HFFc6 (cell line): ENCODE measurements at places on chromosomes 13 and 19. TPM values are rescaled to one million over a fixed set of nuclear protein-coding genes. Genes with fewer than 3 reads are reported as not detected.
A peak's percentile ranks its signal among the peaks of the same experiment; 100 is the strongest.

DNA sequence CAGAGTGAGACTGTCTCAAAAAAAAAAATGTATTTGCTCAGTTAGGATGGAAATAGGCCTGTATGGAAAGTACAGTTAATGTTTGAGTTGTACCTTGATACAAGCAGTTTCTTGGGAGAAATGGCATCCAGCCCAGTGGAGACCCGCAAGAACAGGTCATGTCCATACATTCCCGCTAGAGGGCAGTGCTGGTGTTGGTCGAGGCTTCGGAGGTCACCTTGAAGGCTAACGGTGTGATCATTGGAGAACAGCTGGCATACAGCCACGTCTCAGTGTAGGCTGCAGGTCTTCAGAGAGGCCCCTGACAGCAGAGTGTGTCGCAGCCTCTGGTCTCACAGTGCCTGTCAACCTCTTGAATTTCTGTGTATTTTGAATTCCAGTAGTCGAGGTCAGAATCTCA, 7.5 kb downstream of the ZNF610 start:
- DNase-seq, result no peak

DNA sequence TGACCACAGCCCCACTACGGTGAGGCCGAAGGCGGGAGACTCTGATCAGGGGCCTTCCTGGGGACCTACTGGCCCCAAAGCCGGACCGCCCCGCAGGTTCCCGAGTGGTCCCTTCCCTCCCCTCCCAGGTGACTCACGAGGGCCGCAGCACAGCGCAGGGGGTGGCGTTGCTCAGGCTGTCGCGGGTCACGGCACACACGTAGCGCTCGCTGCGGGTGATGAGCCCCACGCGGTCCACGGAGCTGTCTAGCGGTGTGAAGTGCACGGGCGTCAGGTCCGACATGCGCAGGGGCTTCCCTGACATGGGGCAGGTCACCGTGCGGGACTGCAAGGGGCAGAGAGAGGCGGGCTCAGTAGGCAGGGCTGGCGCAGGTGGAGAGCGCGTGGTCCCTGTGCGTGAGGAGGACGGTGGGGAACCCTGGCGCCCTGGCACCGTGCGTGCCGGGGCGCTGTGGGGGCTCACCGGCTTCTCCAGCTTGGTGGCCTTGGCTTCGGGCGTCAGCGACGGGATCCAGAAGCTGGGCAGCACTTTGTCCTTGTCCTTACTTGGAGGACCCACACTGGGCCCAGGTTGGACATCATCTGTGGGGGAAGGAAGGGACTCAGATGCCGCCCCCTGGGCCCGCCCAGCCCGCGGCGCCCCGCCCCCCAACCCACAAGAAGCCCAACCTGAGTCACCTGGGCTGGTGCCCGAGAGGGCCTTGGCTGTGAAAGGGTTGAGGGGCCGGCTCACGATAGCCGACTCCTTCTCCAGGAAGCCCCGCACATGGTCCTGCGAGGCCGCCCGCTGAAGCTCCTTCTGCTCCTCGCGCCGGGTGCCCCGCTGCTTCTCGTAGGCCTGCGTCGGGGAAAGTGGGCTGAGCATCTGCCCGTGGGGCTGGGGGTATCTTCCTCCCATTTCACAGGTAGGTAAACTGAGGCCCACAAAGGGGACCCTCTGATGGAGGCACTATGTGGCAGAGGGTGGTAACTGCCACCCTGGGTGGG, 23.7 kb downstream of the NOSIP start:
- no peak for DNase-seq

GRCh38 chr19:29309637-29310036, 96.7 kb upstream of the UQCRFS1 start:
- no peak for DNase-seq

DNA sequence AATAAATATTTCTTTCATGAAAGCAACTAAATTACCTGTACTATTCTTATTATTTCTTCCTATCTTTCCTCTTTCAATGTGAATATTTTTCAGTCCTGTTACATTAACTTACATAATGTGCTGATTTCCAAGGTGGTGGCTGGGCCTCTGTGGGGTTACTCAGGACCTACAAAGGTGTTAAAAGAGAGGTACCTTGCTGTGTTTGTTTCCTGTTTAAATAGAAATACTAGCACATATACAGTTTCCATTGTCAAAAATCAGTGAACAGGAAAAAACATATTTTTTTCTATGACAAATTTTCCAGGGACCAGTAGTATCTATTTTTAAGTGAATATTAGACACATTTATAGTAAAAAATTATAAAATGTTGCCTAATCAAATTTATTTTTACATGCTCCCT, 8.7 kb upstream of the PCDH9 start:
- DNase-seq, result no peak

GRCh38 chr13:60571571-60571970, 174.6 kb downstream of the TDRD3 start:
- no peak for DNase-seq

- DNase-seq, result no peak
Measured at GRCh38 chr19:9863759-9864158, 28.6 kb downstream of the PIN1 start.

GRCh38 chr19:29876414-29876813, 64.6 kb downstream of the CCNE1 start:
- no peak for DNase-seq

- DNase-seq, result no peak
Measured at GRCh38 chr13:45132369-45133064, 12.2 kb downstream of the GTF2F2 start.

DNA sequence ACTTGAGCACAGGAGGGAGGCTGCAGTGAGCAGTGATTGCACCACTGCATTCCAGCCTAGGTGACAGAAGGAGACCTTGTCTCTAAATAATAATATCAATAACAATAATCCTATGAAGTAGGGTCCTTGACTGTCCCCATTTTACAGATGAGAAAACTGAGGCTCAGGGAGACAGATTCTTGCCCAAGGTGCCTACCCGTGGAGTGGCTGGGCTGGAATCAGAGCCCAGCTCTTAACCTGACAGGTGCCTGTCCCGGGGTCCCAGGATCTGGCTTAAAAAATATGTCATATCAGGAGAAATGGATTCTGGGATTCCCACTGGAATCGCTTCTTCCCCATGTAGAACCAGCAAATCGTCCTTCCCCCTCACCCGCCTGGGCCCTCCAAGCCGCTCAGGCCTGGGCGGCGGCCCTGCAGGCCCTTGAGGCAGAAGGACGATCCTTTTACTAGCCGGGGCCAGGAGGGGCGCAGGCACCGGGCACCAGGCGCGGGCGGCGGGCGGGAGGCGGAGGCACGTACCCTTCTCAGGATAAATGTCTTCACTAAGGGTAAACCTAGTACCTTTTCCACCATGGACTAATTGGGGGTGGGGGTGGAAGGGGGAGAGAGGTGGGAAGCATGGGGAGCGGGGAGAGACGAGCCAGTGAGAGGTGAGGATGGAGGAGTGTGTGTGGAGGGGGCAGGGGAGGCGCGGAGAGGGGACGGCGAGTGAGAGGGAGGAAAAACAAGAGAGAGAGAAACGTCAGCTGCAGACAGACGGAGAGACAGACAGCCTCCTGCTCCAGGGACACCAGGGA, 60.6 kb downstream of the COLGALT1 start:
- DNase-seq, result no peak

GRCh38 chr19:13492128-13492527, 14.2 kb downstream of the CACNA1A start:
- peak; percentile 80 for DNase-seq

DNA sequence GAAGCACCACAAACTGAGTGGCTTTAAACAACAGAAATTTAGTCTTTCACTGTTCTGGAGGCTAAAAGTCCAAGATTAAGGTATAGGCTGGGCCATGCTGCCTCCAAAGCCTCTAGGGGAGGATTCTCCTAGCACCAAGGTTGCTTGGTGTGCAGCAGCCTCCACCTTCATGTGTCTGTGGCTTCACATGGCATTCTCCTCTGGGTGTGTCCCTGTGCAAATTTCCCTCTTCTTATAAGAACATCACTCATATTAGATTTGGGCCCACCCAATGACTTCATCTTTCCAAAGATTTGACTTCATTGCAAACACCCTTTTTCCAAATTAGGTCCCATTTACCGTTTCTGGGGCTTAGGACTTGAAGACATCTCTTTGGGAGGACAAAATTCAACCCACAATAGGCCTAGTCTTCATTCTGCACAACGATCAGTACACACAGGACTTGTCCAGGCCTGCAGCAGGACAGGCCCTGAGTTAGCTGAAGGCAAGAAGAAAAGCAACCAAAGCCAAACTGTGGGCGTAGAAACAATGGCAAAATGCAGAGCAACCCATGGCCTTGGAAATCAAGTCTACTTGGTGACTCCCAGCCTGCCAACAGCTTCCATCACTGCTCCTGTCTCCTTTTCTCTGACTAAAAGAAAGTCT, 521.2 kb upstream of the NBEA start:
- DNase-seq, result no peak

DNA sequence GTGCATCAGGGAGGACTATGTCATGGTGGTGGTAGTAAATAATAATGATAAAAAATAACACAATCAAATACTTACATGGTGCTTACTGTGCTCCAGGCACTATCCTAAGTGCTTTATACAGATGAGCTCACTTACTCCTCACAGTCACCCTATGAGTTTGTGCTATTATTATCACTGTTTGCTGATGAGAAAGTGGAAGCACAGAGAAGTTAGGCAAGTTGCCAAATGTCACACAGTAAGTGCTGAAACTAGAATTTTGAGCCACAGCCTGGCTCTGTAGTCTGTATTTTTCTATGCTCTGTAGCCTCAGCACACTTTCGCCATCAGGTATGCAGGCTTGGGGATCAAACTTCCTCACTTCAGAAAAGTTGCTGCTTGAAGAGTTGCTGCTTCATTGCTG, 46.6 kb downstream of the HTR2A start:
- DNase-seq, result no peak

DNA sequence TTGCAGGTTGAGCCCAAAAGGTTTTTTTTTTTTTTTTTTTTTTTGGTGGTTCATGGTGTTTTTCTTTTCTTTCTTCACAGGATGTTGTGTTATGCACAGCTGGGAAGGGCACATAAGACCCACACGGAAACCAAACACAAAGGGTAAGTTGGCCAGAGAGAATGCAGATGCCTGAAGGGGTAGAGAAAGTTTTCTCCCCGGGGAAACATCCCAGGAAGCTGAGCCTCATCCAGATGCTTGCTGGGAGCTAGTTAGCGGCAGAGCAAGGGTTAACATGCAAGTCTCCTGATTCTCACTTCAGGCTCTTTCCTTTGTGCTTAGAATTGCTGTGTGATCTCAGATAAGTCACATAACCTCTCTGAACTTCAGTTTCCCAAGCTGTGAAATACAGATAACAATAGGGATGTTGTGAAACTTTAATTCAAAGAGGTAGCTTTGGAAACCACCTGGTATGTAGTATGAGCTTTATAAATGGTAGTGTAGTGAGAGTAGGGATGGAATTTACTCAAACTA, 3.1 kb downstream of the ADGRE1 start:
- no peak for DNase-seq

GRCh38 chr13:63367522-63368198, 1952.0 kb upstream of the PCDH20 start:
- DNase-seq, result no peak

DNA sequence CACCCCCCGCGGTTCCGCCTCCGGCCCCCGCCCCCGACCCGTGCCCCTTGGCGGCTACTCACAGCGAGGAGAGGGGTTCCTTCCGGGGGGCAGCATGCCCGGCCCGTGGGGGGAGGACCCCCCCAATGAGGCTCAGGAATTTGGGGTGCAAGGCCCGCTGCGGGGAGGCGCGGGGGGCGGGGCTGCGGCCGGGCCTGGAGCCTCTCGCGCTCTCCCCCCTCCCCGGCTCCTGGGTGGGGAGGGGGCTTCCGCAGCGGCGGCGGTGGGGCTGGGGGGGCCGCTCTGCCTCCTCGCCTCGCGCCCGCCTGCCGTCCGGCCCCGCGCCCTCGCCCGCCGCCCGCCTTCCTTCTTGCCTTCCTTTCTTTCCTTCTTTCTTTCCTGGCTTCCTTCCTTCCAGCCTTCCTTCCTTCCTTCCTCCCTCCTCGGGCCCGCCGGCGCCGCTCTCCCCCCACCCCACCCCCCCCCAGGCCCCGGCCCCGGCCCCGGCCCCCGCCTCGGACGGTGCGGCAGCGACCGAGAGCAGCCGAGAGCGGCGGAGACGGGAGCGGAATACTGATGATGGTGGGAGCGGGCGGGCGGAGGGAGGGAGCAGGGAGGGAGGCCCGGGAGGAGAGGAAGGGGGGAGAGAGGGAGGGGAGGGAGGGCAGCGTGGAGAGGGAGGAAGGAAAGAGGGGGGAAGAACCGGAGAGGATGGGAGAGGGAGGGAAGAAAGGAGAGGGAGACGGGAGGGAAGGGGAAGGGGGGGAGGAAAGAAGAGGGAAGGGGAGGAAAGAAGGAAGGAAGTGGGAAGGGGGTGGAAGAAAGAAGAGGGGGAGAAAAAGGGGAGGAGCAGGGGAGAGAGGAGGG, at the start of gene LRRC4B:
Gene LRRC4B (minus strand): TSS at position 554 of the 846 bp plus-strand sequence. CDS start 19,597 bp downstream, outside the sequence.
- DNase-seq, result no peak

DNA sequence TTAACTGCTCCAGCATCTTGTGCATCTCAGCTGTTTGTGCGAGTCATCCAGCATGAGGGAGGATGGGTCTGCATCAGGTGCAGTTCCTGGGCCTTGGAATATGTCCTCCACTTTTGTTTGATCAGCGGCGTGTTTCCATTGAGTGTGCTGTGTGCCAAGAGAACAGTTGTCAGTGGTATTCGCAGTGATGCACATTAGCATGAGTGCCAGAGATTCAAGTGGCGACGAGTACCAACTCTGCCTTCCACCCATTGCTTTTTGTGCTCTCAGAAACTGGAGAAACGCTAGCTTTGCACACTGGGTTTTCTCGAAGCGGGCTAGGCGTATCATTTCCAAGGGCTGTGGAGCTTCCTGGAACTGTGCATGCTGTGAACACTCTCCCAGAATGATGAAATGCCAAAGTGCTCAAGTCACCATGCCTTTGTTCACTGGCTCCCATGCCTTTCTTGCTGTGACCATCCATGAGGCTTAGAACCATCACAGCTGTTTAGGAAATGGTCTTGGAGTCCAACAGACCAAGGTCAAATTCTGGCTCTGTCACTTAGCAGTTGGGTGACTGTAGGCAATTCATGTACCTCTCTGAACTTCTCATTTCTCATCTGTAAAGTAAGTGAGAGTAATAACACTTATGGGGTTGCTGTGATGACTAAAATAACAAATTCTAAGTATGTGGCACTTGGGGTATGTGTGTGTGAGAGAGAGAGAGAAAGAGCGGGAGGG, 18.4 kb downstream of the LRCH1 start:
- DNase-seq, result no peak

DNA sequence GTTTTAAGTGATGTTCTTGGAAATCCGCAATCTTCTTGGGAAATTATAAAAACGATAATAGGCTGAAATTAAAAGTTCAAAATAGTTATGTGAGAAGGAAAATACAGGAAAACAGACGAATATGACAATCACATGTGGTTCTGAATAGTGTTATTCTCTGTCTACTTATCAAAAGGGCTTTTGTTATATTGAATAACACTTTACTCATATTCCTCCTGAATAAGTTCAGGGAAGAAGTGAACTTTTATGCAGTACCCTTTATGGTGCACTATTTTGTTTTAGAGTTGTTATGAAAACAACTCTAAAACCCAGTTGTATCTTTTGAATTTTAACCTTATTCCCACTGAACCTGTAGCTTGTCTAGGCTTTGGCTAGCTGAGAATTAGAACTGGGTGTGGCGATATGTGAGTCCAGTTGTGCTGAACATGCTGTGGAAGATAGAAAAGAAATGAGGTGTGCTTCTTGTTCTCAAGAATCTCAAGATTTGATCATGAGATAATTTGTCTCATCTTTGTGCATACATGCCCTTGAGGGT, 384.4 kb downstream of the LMO7 start:
- DNase-seq, result no peak

GRCh38 chr13:48304143-48304876, 759 bp downstream of the RB1 start:
- peak; percentile 42 for DNase-seq

Gene NFIX
- 128 to 152 TPM (median 138 TPM) in 3 replicates for total RNA-seq

Gene PRKCG
- total RNA-seq, result 0.18 TPM in 1 of 3 replicates, not detected in the others
